ENCODE measurements at places on chromosomes 1 and 21.

GRCh38 chr1:91876781-91877573, 9.0 kb downstream of the TGFBR3 start:
- DNase-seq, result peak; percentile 42

GRCh38 chr21:31606081-31606874, 53.2 kb upstream of the SOD1 start:
- no peak for DNase-seq

DNA sequence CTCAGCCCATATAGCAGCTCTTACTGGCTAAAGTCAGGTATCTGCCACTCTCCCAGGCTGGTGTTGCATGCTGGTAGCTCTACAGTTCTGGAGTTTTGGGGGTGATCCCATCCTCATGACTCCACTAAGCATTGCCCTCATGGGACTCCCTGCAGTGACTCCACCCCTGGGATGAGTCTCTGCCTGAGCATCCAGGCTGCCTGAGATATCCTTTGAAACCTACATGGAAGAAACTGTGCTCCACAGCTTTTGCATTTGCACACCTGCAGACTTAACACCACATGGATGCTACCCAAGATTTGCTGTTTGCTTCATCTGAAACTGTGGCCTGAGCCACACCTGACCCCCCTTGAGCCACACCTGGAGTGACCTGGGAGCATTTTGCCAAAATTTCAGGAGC, 226.4 kb downstream of the C1orf94 start:
- no peak for DNase-seq

DNA sequence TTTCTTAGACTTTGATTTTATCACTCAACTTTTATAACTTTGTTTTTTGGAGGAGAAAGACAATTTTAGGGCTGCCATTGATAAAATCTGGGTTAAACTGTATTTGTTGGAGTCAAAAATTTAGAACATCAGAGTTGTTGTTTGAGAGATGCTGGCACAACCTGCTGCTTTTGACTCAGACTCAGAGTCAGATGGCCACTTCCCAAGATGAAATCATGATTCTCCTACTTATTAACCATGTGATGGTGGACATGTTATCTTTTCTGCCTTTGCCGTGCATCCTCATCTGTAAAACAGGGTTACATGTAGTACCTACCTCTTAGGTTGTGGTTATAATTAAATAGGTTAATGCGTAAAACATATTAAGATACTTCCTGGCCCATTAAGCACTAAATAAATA, 71.2 kb downstream of the PLA2G4A start:
- DNase-seq, result no peak

GRCh38 chr1:75188892-75189291, 54.7 kb downstream of the LHX8 start:
- DNase-seq, result no peak

DNA sequence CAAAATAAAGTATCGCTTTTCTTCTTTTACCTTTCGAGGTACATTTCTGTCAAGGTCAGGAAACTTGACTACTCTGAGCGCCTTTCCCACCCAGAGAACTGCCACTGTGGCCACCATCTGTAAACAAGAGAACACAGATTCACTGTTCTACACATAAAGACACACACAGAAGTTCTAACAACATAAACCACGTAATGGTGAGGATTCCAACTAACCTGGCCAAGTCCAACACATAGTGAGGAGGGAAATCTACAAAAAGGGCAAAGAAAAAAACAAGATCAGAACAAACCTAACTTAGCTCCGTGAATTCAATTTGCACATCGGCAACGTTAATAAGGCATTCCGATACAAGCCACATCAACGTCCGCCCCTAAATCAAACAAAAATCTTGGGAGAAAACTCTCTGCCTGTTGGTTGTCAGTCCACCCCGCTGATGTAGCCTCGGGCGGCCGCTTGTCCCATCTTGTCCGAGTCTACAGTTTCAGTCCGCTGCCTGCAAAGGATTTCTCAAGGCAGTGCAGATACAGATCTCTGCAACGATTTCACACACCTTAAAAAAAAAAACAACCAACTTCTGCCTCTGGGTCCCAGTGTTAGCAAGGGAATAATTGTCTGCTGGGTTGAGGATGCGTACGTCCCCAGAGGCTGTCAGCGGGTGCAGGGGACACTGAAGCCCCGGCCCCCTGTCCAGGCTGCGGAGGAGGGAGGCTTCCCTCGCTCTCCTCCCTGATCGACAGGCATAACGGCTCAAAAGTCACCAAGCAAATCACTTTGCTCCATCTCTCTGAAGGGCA, 1.0 kb downstream of the SLC35D1 start:
- DNase-seq, result peak; percentile 41

- DNase-seq, result peak; percentile 23
These were observed 1.3 kb downstream of the MAP7D1 start for GRCh38 chr1:36157115-36157903.

GRCh38 chr1:197659171-197659570, 116.1 kb downstream of the DENND1B start:
- DNase-seq, result no peak

DNA sequence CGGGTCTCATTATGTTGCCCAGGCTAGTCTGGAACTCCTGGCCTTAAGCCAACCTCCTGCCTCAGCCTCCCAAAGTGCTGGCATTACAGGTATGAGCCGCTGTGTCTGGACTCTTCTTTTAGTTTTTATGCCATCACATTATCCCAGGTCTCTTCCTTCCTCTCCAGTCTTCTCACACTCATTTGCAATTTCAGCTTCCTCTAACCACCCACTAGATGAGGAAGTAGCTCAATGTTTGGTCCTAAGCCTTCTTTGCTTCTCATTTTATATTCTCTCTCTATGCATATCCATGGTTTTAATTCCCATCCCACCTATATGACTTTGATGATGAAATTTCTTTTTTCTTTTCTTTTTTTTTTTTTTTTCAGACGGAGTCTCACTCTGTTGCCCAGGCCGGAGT, 3.1 kb upstream of the ZBTB8A start:
- DNase-seq, result no peak

- no peak for DNase-seq
These were observed 168.6 kb downstream of the TRIM33 start for GRCh38 chr1:114342376-114342775.

DNA sequence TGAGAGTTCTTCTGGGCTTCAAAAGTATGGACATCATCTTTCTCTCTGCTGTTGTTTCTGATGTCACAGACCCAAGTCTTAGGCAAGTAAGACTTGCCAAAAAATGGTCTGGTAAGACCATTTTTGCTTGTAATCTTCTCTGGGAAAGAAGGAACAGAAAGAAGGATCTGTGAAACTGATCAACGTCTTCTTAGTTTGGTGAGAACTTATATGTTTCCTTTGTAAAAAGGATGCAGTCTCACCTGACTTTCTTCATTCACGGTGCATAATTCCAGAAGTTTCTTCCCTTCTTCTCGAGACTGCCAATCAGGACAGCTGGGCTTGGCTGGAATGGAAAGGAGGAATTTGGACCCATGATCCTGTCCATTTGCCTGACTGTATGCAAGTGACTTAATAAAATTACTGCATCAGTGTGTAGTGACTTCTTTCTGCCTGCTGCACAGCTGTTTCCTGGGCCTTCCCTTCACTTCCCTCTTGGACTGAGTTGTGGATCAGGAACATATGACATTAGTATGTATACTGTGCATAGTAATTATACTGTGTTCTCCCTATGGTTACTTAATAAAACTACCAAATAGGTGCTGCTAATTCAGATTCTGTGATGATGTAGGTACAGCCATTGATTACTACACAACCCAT, 7.6 kb upstream of the DENND1B start:
- no peak for DNase-seq

- no peak for DNase-seq
These were observed 28.4 kb downstream of the EVI5 start for GRCh38 chr1:92756537-92756936.

DNA sequence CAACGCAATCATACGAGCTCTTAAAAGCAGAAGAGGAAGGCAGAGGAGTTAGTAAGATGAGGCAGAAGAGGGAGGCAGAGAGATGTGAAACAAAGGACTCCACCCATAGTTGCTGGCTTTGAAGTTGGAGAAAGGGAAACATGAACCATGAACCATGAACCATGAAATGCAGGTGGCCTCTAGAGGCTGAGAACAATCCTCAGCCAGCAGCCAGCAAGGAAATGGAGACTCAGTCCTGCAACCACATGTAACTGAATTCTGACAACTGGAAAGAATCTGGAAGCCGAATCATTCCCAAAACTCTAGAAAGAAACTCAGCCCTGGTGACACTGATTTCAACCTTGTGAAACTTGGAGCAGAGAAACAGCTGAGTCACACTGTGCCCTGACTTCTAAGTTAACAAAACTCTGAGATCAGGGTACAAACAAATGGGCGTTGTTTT, 10.1 kb downstream of the DIPK1A start:
- DNase-seq, result peak; percentile 71

DNA sequence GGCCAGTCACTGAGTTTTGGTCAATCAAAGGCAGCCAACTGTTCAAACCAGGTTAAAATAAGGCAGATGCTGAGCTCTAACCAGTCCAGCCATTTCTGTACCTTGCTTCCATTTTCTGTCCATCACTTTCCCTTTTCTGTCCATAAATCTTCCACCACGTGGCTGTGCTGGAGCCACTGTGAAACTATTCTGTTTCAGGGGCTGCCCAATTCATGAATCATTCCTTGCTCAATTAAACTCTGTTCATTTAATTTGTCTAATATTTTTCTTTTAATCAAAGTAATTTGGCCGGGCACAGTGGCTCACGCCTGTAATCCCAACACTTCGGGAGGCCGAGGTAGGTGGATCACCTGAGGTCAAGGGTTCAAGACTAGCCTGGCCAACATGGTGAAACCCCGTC, 22.7 kb upstream of the LGALS8 start:
- DNase-seq, result no peak

GRCh38 chr1:96596226-96596922, 125.2 kb upstream of the PTBP2 start:
- peak; percentile 9 for DNase-seq

DNA sequence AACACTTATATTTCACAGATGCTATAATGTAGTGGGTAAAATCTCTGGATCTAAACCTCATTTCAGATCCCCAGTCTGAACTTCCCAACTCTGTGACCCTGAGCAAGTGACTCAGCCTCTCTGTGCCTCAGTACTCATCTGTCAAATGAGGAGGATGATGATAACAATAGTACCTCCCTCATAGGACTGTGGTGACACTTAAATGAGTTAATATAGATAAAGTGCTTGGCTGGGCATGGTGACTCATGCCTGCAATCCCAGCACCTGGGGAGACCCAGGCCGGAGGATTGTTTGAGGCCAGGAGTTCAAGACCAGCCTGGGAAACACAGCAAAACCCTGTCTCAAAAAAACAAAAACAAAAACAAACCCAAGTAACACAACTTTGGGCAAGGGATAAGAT, 4.7 kb upstream of the ECE1 start:
- DNase-seq, result no peak

DNA sequence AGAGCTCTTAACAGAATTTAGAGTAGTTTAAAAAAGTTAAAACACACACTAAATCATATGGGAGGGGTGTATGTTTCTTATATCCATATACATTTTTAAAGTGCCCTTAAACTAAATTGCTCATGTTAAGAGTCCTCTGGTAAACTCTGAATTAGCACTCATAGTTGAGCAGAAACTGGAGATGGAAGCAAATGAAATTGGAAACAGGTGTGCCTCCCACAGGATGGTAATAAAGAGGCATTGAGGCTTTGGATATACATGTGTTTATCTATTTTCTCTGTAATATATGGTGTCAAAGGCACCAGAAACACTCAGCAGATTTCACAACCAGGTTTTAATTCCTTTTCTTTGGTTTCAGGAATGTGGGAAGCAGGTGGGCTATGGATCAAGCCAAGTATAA, 188.6 kb downstream of the HS2ST1 start:
- DNase-seq, result peak; percentile 32

- no peak for DNase-seq
These were observed 325.1 kb downstream of the RRAGC start for GRCh38 chr1:38534473-38534823.

DNA sequence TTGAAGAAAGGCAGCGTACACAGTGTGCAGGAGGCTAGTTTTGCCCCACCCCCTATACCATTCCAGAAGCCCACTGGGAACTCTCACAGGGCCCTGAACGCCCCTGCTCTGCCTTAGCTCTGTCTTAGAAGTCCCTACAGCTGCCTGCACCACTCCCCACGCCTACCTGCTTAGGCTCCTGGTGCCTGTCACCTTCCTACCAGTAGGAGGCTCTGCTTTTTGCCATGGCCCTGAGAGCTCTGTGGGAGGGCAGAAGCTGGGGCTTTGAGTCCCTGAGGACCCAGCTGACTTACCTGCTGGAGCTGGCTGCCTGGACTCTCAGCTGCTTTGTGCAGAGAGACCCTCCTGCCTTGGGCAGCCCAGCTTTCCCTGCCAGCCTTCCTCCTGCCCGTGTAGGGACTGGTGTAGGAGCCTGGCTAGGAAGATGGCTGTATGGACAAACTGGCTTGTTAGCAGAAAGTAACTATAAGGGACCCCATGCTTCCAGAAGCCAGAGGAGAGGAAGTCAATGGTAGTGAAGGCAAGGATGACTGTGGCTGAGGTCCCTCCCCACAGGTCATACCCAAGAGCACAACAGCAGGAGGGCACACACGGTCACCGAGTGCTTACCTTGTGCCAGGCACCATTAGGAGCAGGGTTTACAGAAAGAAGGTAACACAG, 9.8 kb upstream of the CELSR2 start:
- DNase-seq, result peak; percentile 49

- no peak for DNase-seq
These were observed 23.7 kb upstream of the SRRM1 start for GRCh38 chr1:24619376-24619775.

GRCh38 chr21:15031790-15032357, 32.9 kb downstream of the NRIP1 start:
- DNase-seq, result peak; percentile 48

- DNase-seq, result no peak
These were observed 46.1 kb downstream of the PUM1 start for GRCh38 chr1:31019401-31019800.

DNA sequence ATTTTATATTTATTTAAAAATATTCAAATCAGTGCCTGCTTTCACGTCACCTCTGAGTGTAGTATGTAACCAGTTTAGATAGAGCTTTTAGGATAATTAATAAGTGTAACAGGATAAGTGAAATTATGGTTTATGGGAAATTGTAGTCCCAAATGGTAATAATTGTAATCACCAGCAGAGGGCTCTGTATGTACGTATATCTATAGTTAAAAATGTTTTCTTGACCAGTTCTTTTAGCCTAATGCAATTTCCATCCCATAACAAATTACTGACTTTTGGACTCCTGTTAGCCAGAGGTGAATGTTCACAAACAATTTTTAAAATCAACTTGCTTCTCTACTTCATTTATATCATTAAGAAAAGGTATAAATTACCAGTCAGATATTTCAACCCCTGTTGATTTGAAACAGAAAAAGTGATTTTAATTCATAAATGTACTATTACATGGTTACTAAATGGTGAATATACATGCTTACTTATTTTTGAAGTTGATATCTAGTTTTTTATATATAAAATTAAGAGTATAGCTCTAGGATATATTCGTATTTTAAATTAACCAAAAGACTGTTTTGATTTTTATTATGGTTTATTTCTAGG, 25.3 kb downstream of the SLC30A7 start:
- peak; percentile 49 for DNase-seq

DNA sequence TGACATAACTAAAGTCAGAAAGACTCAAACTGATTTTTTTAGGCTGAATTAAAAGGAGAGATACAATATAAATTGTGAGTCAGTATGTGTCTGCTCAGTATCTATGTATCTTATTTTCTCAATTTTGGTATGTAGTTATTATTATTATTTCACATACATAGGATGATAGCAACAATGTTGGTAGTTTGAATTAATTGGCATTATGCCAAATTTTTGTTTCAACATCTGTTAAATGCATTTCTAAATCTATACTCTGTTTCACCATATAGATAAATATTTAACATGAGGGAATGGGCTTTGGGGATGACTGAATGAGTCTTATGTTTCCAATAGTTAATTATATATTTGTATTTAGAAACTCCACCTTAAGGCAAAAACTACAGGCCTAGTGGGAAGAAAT, 12.6 kb upstream of the HMCN1 start:
- DNase-seq, result no peak

- no peak for DNase-seq
These were observed 1.6 kb upstream of the PADI4 start for GRCh38 chr1:17306407-17306806.
